A549 treated with ZK216348 at 1 μM for 4 hours (cell line): ENCODE measurements at places on chromosomes 6 and 20. TPM values are rescaled to one million over a fixed set of nuclear protein-coding genes. Genes with fewer than 3 reads are reported as not detected.

Gene CEP250
- 20.5 to 34.9 TPM (median 26.3 TPM) in 5 replicates for total RNA-seq

Gene ANKRD66
- total RNA-seq = not detected in 5 replicates

Gene SNHG17
- 165 to 191 TPM (median 186 TPM) in 5 replicates for total RNA-seq

Gene HTR1E
- not detected in 5 replicates for total RNA-seq

Gene RAD21L1
- total RNA-seq = not detected in 5 replicates

Gene ENPP3
- not detected in 5 replicates for total RNA-seq

Gene SLC17A3
- total RNA-seq = 0.87 to 2.0 TPM (median 1.1 TPM) in 5 replicates

Gene FAM162B
- not detected in 5 replicates for total RNA-seq

Gene TASP1
- 8.8 to 11.6 TPM (median 9.6 TPM) in 5 replicates for total RNA-seq

Gene TBXT
- total RNA-seq = not detected in 5 replicates

Gene MUCL3
- total RNA-seq = 0.08 to 0.17 TPM (median 0.10 TPM) in 5 replicates

Gene KHDC1L
- total RNA-seq = 0.32 to 0.36 TPM in 2 of 5 replicates, not detected in the others
